ACHN (cell line): ENCODE measurements at places on chromosomes 2 and 18.
A peak's percentile ranks its signal among the peaks of the same experiment; 100 is the strongest.

DNA sequence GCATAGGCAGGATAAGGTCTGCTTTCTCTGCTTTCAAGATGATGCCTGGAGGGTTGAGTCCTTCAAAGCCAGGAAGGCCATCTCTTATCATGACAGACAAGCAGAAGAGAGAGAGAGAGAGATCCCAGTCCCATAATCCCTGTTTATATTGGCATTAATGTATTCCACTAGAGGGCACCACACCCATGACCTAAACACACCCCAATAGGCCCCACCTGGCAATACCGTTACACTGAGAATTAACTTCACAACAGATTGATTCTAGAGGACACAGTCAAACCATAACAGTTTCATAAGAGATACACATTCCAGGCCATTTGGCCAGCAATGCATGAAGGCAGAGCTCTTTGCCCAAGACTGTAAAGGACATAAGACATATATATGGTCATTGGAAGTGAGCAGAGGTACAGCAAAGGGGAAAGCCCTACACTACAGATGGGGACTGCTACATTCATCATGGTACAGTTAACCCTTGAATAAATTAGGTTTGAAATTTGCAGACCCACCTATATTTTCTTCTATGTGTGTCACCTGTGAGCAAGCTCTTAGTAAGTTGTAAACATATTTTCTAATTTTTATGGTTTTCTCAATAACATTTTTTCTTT lies 1516.1 kb downstream of the RPIA start:
- DNase-seq: peak; percentile 40

GRCh38 chr18:52150050-52150449 lies 189.9 kb upstream of the DCC start:
- DNase-seq: no peak

- no peak for DNase-seq
Measured at GRCh38 chr18:49723648-49724180, 89.6 kb downstream of the ACAA2 start.

DNA sequence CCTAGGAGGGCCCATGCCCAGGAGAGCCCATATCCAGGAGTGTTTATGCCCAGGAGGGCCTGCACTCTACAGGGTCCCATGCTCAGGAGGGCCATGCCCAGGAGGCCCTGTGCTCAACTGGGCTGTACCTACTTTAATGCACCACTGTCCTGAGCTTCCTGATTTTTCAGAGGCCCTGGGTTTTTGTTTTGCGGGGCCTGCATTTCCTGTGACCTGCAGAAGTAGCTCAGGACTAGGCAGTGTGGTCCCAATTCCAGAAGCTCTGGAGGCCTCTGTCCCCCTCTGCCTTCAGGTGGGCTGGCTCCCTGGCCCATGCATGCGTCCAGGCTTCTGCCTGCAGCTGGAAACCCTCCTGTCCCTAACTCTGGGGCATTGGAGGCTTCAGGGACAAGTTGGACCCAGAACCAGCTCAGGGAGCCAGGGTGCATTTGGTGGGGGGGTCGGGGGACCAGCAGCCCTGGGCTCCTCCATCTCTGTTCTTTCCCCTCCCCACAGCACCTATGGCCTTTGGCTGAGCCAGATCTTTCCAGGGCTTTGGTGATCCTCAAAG lies 10.8 kb downstream of the GPR35 start:
- no peak for DNase-seq

GRCh38 chr2:42249284-42249683 lies 80.1 kb downstream of the EML4 start:
- no peak for DNase-seq

- peak; percentile 35 for DNase-seq
Measured at GRCh38 chr2:71282493-71282892, 49.1 kb upstream of the ZNF638 start.

GRCh38 chr2:238220892-238221521 lies 17.5 kb upstream of the ILKAP start:
- DNase-seq: no peak

DNA sequence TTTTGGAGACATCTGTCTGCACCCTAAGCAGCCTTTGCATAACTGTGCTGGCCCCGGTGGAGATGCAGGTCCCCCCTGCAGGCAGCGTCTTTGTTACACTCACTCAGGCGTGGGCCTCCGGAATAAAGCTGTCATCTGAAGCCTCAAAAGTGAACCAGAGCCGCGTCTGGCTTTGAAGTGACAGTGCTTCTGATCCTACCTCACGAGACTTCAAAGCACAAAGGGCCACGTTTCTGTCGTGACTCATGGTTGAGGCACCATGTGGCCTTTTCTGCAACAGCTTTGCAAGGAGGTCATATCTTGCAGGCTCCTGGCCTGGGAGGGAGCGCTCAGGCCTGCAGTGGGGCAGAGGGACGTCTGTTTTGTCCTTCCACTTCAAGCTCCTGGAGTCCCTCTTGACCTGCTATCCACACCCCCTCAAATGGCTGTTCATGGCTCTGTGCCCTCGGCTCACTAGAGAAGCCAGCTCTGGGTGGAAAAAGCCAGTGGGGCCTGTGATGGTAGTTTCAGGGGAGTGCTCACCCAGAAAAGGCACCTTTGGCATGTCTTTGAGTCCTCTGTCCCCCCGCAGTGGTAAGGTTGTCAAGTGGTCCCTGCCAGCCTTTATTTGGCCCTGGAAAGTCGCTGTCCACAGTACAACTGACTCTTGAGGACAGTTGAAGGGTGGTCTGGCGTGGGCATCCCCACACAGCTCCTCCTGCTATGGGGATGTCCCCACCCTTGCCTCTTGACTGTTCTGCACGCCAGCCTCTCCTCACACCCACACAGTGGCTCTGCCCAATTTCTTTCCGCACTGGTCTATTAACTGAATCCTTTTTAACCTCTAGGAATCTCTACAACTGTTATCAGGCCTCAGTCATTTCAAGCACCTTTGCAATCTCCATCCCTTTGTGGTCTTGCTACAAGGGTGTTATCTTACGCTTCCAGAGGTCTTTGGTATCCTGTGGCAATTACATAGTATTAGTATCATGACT lies 19.3 kb downstream of the GPR55 start:
- no peak for DNase-seq

DNA sequence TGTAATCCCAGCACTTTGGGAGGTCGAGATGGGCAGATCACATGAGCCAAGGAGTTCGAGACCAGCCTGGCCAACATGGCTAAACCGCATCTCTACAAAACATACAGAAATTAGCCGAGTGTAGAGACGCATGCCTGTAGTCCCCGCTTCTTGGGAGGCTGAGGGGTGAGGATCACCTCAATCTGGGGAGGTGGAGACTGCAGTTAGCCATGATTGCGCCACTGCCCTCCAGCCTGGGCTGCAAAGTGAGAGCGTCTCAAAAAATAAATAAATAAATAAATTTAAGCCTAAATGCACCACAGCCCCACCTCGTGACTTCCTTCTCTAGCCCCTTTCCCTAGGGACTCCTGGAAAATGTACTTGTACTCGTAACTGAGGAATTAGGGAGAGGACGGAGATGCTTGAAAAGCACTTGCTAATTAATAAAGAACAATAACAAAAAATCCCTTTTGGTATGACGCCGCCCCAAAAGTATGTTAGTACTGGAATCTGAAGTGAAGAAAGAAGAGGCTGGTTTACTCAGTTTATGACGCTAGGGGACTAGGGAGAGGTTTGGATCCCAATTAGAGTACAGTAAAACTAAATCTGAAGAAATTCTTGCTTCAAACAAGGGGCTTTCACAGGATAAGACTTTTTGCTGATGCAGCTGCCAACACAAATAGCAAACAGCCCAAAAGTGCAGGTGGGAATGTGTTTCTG lies 887 bp upstream of the ZNF396 start:
- DNase-seq: no peak

DNA sequence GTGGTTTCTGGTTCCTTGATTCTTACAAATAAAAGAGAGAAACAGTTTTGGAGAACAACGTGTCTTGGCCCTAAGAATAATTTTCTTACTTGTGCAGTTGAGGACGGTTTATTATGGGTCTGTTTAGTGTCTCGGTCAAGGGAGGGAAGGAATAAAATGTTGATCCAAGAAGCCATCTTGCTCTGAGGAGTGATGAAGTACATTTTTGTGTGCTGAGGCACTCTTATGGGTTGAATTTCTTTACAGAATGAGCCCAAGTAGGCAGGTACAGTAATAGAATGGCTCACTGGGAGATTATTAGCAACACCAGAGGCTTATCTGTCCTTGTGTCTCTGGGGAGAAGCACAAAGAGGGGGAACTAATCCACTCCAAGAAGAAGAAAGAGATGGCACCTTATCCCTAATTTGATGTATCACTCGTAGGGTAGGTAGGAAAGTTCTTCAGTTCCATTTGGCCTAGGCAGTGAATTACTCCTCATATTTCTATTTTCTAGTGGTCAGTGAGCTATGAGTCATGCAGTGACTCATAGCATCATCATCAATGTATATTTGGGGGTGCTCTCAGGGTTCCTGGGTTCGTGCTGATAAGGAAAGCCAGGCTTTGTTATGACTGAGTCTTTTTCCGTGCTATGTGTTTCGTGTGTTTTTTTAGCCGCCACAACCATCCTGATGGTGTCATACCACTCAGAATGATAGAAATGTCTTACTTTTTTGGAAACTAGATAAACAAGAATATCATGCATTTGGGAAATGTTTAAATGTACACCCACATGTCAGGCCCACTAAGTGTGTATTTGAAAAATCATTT lies 250.1 kb upstream of the CTAGE1 start:
- DNase-seq: peak; percentile 3

GRCh38 chr2:231110551-231110950 lies 14.3 kb downstream of the HTR2B start:
- peak; percentile 40 for DNase-seq

- no peak for DNase-seq
Measured at GRCh38 chr18:36821681-36822080, 7.1 kb downstream of the TPGS2 start.

DNA sequence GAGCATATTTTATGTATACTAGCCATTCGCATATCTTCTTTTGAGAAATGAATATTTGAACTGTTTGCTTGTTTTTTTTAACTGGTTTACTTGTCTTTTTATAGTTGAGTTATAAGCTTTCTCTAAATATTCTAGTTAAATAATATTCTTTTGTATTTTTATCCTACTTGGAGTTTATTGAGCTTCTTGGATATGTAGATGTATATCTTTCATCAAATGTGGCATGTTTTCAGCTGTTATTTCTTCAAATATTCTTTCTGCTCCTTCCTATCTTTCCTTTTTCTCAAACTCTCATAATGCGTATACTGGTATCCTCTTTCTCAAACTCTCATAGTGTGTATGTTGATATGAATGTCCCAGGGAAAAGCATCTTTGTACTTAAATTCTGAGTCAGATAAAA lies 100.3 kb upstream of the NCKAP5 start:
- DNase-seq: no peak

DNA sequence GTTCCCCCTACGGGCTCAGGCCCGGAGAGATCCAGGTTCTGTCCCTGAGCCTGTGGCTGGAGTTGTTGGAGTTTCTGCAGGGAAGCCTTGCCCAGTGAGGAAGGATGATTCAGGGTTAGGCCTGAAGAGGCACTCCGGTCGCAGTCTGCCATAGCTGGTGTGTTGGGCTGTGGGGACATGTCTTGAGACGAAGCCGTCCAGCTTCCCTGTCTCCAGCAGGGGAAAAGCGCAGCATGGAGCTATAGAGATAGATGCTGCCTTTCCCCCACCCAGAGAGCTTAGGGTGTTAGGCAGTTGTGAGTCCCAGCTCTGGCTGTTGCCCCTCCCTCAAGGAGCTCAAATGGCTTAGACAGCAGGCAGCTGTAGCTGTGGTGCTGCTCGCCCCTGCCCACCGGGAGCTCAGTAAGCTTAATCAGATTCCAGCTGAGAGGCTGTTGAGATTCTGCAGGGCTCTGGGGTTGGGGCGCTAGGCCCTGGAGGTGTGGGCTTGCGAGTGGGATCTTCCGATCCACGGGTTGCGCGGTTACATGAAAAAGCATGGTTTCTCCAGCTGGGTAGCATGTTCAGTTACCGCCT lies 103.9 kb downstream of the PMAIP1 start:
- no peak for DNase-seq

DNA sequence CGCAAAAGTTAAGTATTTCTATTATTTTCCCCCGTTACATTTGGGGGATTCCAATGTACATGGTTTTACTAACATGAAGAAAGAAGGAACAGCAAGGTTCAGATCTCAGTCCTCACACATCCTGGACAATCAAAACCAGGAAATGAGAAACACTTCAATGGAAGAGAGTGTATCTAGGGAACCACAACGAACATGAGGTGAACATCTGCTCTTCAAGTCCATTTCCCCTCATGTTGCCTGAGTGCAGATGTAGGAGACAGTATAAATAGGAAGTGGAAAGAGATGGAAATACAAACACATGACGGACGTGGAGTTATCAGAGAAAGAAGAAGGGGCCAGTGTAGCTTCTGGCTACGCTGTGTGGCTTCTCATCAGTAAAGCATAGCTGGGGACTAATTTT lies 52.6 kb downstream of the CHN1 start:
- DNase-seq: no peak

- DNase-seq: peak; percentile 50
Measured at GRCh38 chr18:8480506-8481328, 128.5 kb upstream of the RAB12 start.

GRCh38 chr2:157413326-157414035 lies 30.4 kb downstream of the CYTIP start:
- DNase-seq: no peak

GRCh38 chr2:37871456-37872191 lies 53.5 kb upstream of the RMDN2 start:
- DNase-seq: peak; percentile 50

DNA sequence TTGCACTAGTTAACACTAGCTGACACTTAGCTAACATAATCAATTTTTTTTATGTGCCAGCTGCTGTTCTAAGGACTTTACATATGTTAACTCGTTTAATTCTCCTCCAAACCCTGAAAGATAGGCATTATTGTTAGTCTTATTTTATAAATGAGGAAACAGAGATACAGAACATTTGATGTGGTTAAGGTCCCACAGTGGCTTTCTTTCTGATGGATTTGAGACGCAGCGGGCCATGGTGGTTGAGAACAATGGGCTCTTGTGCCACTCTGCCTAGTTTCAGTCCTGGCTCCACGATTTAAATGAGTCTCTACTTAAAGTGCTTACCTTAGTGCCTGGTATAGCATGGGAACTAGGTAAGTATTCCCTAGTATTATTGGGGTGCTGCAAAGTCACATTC lies 201.9 kb upstream of the SPRED2 start:
- DNase-seq: no peak

GRCh38 chr2:210227290-210228088 lies 2.2 kb upstream of the ACADL start:
- DNase-seq: no peak

- DNase-seq: no peak
Measured at GRCh38 chr2:193946806-193947205, 1710.2 kb upstream of the SLC39A10 start.

GRCh38 chr18:44079606-44080005 lies 601.1 kb upstream of the SETBP1 start:
- DNase-seq: peak; percentile 16

- DNase-seq: no peak
Measured at GRCh38 chr2:38653715-38654527, 12.0 kb upstream of the GALM start.

DNA sequence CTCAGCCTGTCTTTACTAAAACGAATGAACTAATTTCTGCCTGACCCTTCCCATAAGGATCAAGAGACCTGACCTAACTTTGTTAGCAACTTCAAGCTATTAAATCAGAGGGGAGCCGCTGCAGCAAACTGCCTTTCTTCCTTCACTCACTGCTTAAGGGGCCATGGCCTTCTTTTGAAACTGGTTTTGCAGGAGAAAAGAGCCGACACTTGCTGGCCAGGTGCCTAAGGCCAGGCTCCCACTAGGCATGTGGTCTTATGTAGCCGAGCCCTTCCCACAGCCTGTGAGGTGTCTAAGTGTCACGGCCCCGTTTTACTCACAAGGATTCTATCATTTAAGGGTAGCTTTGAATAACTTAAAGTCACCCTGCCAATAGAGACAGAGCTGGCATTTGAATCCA lies 130.8 kb downstream of the ZNF236 start:
- DNase-seq: no peak
